ENCODE measurements at places on chromosomes 2 and 18.
A peak's percentile ranks its signal among the peaks of the same experiment; 100 is the strongest.

GRCh38 chr2:42314892-42315468 is 46.0 kb downstream of the COX7A2L start:
- H3K4me1 ChIP-seq, result no peaks in the 10 kb centered on the region
- no peak overlapping the region for H3K27ac ChIP-seq
- no peak overlapping the region for H3K4me3 ChIP-seq

- no peak for DNase-seq
- H3K4me3 ChIP-seq, result no peak overlapping the region
- no peak overlapping the region for H3K27ac ChIP-seq
- no peaks in the 10 kb centered on the region for H3K4me1 ChIP-seq
- H3K36me3 ChIP-seq, result no peaks in the 10 kb centered on the region
These were observed 16.0 kb downstream of the CYTIP start for GRCh38 chr2:157427922-157428303.

- H3K4me1 ChIP-seq, result no peaks in the 10 kb centered on the region
- DNase-seq, result no peak
- no peak overlapping the region for H3K27ac ChIP-seq
These were observed 126.3 kb upstream of the TPO start for GRCh38 chr2:1286929-1287328.

DNA sequence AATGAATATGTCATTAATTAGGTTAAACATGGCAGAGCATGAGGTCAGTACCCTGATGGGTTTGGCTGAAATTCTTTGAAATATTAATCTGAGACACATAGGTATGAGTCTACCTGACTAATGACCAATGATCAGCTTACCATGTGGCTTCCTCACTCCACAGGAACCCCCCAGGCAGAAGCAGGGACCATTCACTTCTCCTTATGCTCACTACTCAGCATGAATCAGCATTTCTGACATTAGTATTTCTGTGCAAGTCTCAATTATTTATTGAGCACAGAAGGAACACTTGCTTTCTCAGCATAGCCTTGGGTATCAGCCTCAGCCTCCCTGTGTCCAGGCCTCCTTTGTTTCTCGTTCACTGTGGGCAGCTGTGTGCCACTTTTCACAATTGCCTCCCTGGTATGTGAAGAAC is 9.3 kb upstream of the KCNE4 start:
- DNase-seq, result no peak
- peak overlapping the region; percentile 71 for H3K27ac ChIP-seq
- H3K27me3 ChIP-seq, result no peaks in the 10 kb centered on the region

- no peak overlapping the region for H3K27ac ChIP-seq
- no peaks in the 10 kb centered on the region for H3K36me3 ChIP-seq
- H3K4me1 ChIP-seq, result peaks cover 11% of the 10 kb centered on the region
- no peak overlapping the region for H3K4me3 ChIP-seq
- DNase-seq, result peak; percentile 37
These were observed 35.3 kb downstream of the MROH2A start for GRCh38 chr2:233813236-233814055.

GRCh38 chr2:171178993-171179392 is 18.3 kb upstream of the TLK1 start:
- no peak overlapping the region for H3K27ac ChIP-seq
- H3K27me3 ChIP-seq, result no peaks in the 10 kb centered on the region
- DNase-seq, result no peak
- H3K4me3 ChIP-seq, result no peak overlapping the region
- peaks cover 4% of the 10 kb centered on the region for H3K4me1 ChIP-seq
